ENCODE measurements at places on chromosomes 13 and 19.

DNA sequence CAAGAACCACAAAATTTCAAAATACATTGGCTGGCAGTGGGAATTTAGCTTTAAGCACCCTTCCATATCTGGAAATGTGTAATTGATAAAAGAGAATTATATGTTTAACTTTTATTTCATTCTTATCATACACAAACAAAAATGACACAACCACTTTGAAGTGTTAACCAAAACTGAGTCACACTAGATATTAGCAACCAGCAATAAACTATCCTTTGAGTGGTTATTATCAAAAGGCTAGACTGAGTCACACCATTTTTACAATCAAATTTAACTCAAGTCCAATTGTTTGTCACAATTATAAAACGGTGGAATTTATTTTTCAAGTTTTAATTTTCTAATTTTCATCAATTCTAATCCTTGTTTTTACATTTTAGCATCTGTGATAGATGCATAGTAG, 121.7 kb downstream of the LIG4 start:
- no peak for DNase-seq

DNA sequence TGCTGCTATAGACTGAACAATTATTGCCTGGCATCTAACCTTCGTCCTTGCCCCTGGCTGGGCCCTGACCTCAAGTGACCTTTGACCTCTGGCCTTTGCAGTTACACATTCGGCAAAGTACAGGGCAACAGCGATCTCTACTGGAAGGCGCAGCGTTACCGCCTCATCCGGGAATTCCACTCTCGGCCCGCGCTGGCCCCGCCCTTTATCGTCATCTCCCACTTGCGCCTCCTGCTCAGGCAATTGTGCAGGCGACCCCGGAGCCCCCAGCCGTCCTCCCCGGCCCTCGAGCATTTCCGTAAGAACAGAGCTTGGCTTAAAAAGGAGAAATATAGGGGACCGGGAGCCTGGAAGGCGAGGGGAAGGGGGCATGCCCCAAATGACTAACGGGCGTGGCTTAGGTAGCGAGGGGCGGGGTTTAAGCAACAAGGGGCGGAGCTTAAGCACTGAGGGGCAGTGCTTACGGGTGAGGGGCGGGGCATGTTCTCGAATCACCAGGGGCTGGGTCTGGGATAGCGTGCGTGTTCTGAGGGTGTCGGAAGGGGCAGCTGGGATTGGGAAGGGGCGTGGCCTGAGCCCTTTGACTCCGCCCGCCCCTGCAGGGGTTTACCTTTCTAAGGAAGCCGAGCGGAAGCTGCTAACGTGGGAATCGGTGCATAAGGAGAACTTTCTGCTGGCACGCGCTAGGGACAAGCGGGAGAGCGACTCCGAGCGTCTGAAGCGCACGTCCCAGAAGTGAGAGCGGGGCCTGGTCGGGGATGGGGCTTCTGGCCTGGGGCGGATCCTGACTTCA, 52.7 kb downstream of the TRPM4 start:
- peak; percentile 81 for DNase-seq

GRCh38 chr19:56842412-56842811, 1.9 kb upstream of the PEG3 start:
- no peak for DNase-seq

DNA sequence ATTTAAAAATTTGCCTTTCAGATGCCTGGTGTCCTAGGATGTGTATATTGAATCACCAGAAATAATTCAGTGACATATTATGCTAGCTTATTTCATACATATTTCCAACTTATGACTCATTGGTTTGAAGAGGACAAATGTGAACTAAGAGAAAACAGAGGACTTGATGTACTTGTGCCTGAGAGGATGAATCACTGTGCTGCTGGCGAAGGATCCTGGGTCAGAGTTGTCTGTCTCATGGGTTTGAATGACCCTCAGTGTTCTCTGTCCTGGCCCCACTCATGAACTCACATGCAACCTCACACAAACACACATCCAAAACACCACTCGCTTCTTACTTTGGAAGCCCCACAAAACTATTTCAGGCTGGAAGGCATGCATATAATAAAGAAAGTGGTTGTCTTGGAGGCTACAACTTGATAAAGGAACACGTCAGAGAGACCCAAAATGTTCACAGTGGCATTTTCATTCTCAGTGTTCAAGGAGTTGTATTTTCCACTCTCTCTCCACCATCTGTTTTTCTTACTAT, 129.0 kb upstream of the SPRY2 start:
- peak; percentile 80 for DNase-seq

DNA sequence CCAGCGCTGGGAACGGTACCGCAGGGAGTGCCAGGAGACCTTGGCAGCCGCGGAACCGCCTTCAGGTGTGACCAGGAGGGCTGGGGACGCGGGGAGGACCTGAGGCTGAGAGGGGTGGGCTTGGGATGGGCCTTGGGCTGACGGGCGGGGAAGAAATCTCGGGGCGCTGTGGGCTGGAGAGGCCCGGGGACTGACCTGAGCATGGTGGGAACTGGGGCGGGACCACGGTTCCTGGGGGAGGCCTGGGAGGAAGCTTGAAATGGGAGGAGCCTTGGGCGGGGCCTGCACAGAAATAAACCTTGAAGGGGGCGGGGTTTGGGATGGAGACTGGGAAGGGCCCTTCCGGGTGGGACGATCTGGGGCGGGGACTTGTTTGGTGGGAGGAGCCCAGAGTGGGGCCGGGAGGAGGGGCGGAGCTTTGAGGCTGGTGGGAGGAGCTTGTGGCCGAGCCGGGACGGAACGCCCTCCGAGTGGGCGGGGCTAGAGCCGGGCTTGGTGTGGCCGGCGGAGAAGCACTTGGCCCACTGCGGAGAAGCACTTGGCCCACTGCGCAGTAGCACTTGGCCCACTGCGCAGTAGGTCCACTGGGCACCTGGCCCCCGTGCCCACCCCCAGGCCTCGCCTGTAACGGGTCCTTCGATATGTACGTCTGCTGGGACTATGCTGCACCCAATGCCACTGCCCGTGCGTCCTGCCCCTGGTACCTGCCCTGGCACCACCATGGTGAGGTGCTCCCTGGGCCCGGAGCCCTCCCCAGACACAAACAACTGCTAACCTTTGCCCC, 2.8 kb downstream of the GIPR start:
- peak; percentile 44 for DNase-seq

- DNase-seq, result no peak
Observed at GRCh38 chr19:58563034-58563573, 4.7 kb upstream of the UBE2M start.

DNA sequence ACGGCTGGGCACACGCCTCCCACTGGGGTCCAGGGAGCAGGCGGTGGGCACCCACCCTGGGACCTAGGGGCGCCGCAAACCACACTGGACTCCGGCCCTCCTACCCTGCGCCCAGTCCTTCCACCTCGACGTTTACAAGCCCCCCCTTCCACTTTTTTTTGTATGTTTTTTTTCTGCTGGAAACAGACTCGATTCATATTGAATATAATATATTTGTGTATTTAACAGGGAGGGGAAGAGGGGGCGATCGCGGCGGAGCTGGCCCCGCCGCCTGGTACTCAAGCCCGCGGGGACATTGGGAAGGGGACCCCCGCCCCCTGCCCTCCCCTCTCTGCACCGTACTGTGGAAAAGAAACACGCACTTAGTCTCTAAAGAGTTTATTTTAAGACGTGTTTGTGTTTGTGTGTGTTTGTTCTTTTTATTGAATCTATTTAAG, 1.6 kb downstream of the JUNB start:
- DNase-seq, result no peak

DNA sequence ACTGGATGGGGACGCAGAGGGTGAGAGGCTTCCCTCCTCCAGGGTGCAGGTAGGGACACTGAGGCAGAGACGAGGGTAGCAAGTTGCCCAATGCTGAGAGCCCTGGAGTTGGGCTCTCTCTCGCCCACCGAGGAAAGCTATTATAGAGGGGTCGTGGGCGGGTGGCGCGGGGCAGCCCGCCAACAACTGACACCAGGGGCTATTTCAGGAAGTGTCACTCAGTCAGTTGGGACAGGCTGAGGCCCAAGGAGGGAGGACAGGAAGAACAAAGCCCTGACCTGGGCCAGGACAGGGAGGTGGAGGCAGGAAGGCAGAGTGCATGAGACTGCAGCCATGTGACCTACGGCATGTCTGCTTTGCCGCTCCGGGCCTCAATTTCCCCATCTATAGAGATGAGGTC, 29.9 kb downstream of the TINCR start:
- peak; percentile 40 for DNase-seq

GRCh38 chr13:39336207-39336606, 266.8 kb downstream of the LHFPL6 start:
- no peak for DNase-seq

DNA sequence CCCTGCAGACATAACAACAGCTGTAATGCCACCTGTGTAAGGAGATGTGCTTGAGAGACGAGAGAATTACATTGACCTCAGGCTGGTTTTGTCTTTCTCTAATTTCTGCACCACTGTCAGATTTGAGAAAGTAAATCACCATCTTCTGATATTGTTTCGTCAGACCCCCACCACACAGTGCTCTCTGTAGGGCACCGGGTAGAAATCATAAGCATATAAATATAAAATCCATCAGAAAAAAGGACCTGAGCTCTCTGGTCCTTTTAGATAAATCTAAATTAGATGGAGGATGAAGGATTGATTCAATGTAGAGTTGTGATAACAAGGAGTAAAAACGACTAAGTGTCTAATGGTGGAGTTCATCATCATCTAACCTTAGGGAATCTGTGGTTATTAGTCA, 1981.0 kb upstream of the PRR20A start:
- DNase-seq, result no peak

DNA sequence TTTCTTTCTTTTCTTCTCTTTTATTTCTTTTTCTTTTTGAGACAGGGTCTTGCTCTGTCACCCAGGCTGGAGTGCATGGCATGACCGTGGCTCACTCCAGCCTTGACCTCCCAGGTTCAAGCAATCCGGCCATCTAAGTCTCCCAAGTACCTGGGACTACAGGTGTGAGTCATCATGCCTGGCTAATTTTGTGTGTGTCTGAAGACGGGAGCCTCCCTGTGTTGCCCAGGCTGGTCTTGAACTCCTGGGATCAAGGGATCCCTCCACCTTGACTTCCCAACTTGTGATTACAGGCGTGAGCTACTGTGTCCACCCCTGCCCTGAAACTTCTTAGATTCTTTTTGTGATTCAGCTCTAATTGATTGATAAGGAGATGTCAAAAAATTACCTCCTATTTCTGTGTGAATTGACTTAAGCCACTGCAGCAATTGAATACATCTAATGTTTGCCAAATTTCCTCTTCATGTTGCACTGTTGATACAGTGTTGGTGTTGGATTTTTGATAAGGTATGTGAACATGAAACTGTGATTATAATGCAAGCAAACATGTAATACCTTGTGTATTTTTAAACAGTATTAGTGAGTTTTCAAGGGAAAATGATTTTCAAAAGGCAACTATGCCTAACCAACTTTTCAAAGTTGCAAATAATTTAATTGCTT, 22.6 kb downstream of the KLF5 start:
- DNase-seq, result no peak

- peak; percentile 75 for DNase-seq
Observed at GRCh38 chr13:28819735-28820098, 422 bp upstream of the MTUS2 start.

DNA sequence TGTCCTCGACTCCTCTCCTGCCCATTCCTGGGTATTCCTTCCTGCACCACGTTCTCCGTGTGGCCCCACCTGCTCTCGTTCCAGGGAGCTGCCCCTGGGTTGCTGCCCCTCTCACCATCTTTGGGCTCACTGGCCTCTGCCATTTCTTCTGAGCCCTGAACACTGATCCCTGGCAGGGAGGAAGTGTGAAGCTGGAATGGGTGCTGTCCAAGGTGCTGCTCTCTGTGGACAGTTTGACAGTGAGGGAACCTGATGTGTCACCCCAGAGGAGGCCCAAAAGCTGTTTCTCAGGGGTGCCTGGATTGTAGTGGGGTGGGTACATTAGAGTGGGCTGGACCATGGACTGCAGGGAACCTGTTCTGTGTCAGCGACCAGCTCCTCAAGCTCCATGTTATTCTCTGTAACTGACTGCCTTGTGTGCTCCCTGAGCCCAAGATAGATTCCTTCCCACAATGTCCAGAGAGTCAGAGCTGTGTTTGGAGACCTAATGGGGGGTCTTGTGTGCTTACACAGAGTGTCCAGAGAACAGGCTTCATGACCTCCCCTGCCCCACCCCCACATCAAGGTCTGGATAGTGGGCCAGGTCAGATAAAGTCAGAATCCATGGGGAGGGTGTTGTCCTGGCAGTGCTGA, 7.2 kb upstream of the CEACAM8 start:
- DNase-seq, result peak; percentile 57

GRCh38 chr13:99953138-99953755, 18.3 kb downstream of the ZIC5 start:
- no peak for DNase-seq
